Lower leg skin (tissue), 4 donors: ENCODE measurements at places on chromosomes 6 and 20. TPM values are rescaled to one million over a fixed set of nuclear protein-coding genes. Genes with fewer than 3 reads are reported as not detected.
A peak's percentile ranks its signal among the peaks of the same experiment; 100 is the strongest.

Gene MRAP2
- total RNA-seq, result 2.7 TPM

Gene RSPO3
- total RNA-seq, result 0.15 TPM

Gene PGBD1
- 1.6 TPM for total RNA-seq

Gene HMGCLL1
- total RNA-seq, result not detected

Gene TMEM200A
- 1.6 TPM for total RNA-seq

DNA sequence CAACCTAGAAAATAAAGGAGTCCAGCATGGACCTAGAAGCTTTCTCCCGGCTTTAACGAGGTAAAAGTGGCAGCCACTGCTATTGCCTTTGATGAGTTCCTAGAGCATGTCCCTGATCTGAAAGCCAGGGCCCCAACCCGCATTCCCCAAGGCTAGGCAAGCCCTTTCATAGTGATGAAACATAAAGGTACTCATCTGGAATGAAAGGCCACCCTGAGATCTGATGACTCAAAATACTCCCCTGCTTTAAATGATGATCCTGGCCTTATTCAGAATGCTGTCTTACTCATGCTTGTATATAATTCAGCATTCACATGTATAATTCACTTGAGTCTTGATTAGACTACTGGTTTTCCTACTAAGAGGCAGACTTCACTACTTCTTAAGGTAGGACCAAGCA, 21.3 kb downstream of the TTPAL start:
- DNase-seq, result no peak

GRCh38 chr6:52340603-52340880, 21.4 kb upstream of the PAQR8 start:
- no peak for DNase-seq

DNA sequence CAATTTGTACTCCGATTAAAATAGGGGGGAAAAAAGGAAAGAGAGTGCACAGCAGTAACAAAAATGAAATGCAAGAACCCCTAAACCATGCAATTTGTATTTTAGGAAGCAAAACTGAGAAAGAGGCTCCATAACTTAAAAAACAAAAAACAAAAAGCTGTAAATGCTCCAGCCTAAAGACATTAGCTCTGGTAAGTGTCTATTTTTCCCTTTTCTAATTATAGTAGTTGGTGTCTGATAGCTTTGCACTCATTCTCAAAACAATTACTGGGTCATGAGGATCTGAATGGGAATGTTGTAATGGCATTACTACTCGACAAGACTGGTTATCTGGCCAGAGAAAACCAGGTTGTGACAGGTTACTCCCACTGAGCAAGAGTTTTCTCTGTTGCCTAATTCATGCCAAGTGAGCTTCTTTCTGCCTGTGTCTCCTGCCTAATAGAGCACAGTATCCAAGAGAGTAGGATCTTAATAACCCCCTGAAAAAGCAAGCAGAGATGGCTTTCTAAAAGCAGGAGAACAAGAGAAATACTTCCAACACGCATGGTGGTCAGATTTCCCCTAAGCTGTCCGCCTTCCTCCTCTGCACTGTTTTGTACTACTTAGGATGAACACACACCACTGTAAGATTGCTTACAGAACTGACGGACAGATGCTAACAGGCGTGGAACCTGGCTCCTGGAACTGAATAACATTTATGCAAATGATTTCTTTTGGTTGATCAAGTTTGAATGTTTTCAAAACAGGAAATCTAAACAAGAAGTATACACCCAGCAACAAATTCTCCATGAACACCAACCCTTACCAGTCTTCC, 86.4 kb downstream of the FKBP5 start:
- peak; percentile 76 for DNase-seq

GRCh38 chr20:57250607-57251343, 15.7 kb downstream of the BMP7 start:
- no peak for DNase-seq

DNA sequence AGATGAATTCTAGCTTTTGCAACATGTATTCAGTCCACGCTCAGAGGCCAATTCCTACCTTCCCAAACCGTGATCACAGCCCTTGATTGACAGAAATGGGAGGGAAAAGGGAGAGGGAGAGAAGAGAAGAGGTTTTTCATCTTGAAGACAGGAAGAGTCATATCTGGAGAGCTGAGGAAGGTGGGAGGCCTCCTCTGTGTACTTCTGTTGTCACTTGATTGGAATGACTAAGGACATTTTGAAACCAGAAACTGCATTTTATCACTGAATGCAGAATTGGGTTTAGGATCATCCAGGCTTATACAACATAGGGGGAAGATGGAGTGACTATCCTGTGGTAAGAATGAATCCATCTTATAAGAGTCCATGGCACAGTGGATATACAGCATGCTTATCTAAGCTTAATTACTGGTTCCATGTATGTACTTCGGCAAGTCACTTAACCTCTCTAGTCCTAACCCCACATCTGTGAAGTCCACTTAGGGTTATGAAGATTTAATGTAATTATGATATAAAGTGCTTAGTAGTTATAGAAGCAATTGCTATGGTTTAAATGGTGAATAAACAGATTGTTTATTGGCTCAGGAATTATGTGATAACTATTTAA, 144.0 kb downstream of the BCKDHB start:
- no peak for DNase-seq

DNA sequence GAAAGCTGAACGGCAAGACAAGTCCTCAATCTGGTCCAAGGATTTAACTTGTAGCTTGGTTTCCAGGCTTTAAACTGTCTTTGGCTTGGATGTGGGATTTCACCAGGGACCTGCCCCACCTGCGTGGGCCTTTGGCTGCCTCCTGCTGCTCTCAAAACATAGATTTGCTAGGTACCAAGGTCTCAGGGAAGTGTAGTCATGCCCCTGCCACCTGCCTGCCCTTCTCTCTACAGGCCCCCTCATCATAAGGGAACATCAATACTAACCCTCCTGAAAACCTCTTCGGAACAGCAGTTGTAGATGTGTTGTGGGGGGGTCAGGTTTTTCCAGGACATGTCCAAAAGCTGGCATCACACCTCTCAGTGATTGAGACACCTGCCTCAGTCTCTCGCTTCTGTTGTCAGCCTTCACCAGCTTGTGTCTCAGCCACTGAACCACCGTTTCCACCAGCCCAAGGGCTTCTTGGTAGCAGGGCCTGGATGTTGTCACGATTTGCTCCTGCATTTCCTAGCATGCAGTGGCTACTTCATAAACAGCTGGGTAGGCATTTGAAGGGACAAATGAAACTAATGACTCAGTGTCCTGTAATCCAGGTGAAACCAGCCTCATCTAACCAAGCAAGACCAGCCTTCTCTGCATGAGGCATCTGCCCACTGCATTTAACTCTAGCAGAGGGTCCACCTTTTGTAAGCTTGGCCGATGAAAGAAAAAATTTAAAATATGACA, 141.6 kb upstream of the THBS2 start:
- DNase-seq, result peak; percentile 54
